ENCODE measurements at places on chromosomes 12 and 14.

GRCh38 chr14:25108959-25109358, 59.0 kb upstream of the STXBP6 start:
- no peak for DNase-seq

DNA sequence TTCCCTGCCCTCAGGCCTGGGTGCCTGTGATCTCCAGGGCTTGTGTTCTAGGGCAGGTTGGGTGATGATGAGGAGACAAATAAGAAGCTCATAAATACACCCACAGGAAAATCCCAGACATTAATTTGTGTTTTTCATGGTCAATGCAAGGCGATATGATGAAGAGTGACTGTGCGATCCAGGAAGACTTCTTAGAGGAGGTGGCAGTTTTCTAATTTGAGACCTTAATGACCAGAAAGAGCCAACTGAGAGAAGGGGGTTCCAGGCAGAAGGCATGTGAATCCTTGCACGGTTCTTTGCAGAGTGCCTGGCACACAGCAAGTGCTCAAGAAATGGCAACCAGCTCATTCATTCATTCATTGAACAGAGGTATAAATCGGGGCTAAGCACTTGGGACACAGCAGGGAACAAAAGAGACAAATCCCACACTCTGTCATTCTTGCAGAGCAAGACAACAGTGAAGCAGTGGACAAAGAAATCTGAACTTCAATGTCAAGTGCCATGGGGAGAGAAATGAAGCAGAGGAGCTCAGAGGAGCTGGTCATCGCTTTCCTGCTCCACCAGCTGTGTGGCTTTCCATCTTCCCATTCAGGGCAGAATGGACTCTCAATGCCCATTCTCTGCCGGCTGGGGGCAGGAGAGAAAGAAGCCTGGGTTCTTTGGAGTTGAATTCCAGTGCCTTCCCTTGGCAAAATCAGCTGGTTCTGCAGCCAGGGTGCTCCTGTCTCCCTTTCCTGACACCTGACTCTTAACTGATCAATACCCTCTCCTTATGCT, 128.3 kb downstream of the AACS start:
- DNase-seq, result no peak

DNA sequence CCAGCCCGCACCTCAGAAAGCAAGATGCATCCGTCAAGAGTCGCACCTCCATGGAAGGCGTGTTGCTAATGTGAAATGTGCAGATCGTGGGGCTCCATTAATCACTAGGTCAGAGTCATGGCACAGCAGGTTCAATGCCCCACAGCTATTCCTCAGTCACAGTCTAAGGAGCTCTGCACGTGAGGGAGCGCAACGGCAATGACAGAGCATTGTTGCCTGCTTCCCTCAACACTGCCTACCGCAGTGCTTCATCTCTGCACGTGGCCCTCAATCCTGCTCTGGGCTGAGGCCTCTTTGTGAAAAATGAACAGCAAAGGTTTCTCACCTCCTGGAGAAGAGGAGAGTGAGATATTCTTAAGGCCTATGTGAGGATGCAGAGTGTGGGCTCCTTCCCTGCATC, 995.2 kb upstream of the TMEM132C start:
- DNase-seq, result no peak

DNA sequence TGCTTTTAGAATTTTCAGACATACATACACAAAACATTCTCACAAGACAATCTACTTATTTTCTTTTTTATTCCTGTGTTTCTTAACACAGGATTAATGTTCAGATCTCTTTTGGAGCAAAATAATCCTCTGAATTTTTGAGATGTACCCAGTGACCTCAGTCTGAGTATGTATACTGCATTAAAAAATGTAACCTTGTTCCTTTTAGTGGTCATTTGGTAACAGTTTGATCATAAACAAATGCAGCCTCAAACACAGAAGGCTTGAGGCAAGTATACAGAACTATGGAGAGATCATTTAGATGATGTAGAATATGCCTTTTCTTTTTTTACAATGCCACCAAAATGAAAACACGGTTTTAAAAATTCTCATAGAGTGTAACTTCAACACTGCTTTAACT, 9.7 kb downstream of the HIF1A start:
- DNase-seq, result no peak

DNA sequence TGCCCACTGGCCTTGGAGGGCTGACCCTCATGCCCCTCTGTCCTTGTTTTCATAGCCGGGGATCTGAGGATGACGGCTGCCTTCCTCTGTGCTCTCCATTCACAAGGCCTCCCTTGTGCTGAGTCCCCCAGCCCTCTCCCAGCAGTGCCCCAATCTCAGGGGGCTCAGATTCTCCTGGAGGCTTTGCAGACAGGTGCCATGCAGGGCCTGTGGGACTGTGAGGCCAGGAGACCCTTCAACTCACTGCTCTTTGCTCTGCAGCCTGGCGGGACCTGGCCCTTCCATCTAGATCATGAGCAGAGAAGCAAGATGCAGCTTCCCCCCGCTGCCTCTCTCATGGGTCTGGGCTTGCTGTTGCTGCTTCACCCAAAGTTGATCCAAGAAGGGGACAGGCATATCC, 356.0 kb downstream of the BCL11B start:
- DNase-seq, result no peak

DNA sequence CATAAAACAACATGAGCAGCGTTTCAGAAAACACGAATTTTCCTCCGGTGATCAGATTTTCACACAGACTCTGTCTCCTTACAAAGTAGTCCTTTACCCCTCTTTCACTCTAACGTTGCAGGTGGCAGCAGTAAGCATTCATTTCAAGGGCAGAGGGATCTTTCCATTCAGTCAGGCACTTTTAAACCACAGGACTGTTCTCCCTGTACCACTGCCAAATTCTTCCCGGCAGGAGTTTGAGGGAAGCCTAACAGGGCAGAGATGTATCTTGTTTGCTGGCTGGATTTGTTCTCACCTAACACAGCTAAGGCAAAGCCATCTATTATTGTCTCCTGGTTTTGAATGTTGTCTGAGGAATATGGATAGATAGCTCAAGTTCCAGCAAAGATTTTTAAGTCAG, 1187.3 kb upstream of the SEL1L start:
- no peak for DNase-seq

DNA sequence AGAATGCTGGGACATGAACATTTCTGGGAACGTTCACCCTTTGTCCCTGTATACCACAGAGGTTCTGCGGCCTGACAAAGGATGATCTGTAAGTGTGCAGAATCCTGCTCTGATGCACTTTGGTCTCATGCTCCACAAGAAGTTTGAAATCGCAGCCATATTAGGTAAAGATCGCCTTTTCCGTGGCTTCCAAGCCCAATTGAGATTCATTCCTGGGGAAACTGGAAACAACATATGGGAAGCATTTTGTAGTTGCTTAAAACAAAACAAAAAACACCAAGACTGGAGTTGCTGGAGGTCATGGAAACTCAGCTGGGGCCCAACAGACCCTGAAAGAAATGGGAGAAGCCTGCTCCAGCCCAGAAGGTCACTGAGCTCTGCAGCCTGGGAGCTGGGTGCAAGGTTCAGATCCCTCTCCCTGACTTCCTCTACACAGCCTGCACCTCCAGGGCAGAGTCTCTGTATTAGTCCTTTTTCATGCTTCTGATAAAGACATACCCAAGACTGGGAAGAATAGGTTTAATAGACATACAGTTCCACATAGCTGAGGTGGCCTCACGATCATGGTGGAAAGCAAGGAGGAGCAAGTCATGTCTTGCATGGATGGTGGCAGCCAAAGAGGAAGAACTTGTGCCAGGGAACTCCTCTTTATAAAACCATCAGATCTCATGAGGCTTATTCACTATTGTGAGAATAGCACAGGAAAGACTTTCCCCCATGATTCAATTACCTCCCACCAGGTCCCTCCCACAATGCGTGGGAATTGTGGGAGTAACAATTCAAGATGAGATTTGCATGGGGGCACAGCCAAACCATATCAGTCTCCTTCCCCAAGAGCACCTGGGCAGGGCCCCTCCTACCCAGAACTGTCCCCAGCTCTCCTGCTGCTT, 60.8 kb upstream of the CHGA start:
- DNase-seq, result no peak

DNA sequence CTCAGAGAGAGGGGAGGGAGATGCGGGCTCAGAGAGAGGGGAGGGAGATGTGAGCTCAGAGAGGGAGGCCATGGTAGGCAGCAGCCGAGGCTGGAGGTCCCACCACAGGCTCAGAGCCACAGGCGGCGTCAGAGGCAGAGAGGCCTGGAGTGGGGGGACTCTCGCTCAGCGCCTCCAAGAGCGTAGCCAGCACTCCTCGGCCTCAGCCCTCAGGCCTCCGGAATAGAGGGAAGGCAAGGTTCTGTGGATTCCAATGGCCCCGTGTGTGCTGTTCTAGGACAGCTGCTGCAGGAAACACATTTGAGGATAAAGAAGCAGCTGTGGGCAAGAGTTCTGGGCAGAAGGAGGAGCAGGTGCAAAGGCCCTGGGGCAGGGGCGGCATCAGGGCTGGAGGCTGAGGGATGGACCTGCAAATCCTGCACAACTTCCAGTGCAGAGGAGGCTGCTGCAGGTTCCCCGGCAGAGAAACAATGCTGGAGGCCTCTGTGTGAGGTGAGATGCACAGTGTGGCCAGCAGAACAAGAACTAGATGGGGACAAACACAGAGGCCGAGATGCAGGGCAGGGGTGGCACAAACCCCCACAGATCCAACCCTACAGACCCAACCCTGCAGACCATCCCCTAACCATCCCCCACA, 59.1 kb upstream of the GALNT9 start:
- DNase-seq, result no peak

GRCh38 chr14:55075628-55076175, 24.3 kb downstream of the MAPK1IP1L start:
- DNase-seq, result no peak

GRCh38 chr14:50920482-50921230, 23.6 kb downstream of the PYGL start:
- no peak for DNase-seq

DNA sequence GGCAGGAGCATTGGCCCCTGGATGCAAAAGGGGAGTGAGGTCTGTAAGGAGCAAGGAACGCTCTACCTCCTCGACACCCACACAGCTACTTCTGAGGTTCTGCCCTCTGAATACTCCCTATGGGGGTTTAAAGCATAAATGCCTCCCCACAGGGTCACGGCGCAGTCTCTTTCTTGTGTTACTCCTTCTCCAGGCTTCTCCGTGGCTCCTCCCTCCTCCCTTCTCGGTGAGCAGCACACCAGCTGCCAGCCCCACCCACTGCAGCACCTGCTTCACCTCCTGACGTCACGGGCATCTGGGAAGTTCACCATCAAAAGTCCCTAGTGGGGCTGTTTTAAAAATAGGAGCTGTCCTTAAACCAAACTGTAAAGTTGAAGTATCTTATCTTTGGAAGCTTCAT, 67.3 kb downstream of the SPTB start:
- peak; percentile 12 for DNase-seq

GRCh38 chr14:89041257-89041582, 216.8 kb downstream of the TTC8 start:
- DNase-seq, result no peak

GRCh38 chr14:81784084-81784483, 250.4 kb upstream of the SEL1L start:
- DNase-seq, result no peak

DNA sequence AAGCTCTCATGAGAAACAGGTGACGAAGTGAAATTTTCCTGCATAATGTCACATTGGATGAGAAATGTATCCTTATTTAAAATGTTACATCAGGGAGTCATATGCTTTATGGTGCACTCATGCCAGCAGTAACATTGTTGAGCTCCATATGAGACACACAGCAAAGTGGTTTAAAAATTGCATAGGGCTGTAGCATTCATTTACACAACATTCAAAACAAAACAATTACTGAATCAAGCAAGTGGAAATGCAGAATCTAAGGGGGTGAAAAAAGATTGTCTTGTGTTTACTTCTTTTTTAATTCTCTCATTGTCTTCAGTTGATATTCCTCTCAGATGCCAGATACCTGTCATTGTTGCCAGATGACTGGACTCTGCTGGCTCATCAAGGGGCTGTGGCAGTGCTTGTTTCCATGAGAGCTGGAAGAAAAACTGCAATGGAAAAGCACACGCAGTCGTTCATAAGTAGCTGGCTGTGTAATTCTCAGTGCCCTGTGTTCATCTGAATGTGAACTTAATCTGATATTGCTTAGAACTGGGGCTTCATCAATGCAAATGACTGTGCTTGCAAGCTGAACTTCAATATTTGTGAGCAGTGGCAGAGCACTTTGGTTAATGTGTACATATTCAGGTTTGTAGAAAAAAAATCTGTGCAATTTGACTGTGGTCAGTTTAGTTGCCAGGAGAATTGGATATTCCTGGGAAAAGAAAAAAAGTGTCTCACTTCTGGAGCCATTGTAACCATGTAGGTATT, 305.6 kb downstream of the RAD51B start:
- DNase-seq, result no peak

- DNase-seq, result no peak
Measured at GRCh38 chr12:130916241-130916911, 37.3 kb upstream of the ADGRD1 start.

GRCh38 chr14:29111554-29111953, 345.0 kb downstream of the FOXG1 start:
- DNase-seq, result no peak

DNA sequence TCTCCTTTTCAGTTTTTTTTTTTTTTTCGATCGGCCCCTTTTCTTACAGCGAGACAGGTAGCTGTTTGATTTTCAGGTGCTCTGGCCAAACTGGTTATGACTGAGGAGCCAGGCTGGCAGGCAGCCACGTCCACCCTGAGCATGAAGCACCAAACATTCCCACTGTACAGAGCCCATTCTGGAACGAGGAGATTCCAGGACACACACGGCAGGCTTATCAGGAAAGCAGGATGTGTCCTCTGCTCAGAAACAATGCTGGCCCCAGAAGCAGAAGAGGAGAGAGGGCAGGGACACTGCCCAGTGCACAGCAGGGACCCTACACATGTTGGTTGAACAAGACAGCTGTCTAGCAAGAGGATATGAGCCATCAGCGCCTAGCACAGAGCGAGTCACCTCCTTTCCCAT, 3.7 kb upstream of the KRT2 start:
- DNase-seq, result no peak

GRCh38 chr14:32224737-32225377, 21.8 kb upstream of the RNU6-8 start:
- no peak for DNase-seq

- no peak for DNase-seq
Measured at GRCh38 chr12:131947482-131948027, 2.2 kb upstream of the EP400 start.

DNA sequence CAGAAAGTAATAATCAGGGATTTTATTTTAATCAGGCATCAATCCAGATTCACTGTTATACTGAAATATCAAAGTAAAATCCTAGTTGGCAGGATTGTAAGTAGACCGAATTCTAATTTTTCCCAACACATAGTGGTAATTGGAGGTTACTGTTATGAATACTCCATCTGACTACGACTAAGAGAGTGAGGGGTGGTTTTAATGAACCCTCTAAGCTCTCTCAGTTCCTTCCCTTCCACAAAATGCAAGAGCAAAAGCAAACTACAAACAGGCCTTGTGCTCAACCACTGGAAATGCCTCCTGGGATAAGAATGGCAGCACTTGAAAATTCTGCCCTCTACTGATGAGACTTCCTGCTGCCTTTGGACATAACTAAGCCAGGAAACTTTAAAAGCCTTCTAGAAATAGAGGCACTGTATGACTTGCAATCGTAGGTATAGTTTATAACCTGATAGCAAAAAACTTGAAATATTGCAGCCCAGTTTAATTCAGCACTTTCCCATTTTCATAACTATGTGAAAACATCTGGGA, 184.8 kb downstream of the SLC16A7 start:
- no peak for DNase-seq

- DNase-seq, result no peak
Measured at GRCh38 chr14:102686196-102686801, 91.0 kb upstream of the TRAF3 start.

- DNase-seq, result no peak
Measured at GRCh38 chr12:67239061-67239460, 30.1 kb upstream of the CAND1 start.

GRCh38 chr14:22535126-22535525, 53.9 kb downstream of the DAD1 start:
- no peak for DNase-seq

GRCh38 chr12:106300761-106301160, 1.8 kb upstream of the TCP11L2 start:
- DNase-seq, result no peak
